ENCODE measurements at places on chromosomes 5 and 9. TPM values are rescaled to one million over a fixed set of nuclear protein-coding genes. Genes with fewer than 3 reads are reported as not detected.

Gene ZNF454
- total RNA-seq, result not detected

DNA sequence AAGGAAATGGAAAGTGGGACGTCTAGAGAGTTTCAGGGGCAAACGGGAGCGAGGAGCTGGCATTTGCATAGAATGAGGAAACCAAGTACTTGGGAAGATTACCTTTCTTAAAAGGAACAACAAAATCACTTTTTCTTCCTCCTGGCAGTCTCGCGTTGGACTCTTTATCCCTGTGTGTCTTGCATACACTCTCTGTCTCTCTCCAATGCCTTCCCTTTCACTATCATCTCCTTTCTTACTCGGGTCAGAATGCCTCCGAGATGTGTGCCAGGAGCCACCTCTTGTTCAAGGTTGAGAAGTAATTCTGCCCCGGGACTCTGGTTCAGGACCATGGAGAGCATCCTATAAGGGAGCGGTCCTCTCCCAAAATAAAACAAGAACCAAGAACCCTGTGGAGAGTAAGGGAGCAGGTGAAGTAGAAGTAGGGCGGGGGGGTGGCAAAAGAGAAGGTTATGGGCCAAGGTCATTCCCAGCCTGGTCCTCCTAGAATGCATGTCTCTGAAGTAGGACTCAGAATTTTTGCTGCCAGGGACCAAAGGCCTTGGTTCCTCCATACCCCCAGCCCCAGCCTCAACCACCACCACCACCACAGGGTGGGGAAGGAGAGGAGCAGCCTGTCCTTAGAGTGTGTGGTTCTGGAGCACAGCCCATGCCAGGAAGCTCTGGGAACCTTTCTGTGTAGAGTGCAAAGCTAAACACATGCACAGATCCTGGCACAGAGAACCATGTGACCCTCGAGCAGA, 72.1 kb upstream of the ARAP3 start:
- no peak overlapping the region for H3K4me3 ChIP-seq
- peak; percentile 3 for DNase-seq

DNA sequence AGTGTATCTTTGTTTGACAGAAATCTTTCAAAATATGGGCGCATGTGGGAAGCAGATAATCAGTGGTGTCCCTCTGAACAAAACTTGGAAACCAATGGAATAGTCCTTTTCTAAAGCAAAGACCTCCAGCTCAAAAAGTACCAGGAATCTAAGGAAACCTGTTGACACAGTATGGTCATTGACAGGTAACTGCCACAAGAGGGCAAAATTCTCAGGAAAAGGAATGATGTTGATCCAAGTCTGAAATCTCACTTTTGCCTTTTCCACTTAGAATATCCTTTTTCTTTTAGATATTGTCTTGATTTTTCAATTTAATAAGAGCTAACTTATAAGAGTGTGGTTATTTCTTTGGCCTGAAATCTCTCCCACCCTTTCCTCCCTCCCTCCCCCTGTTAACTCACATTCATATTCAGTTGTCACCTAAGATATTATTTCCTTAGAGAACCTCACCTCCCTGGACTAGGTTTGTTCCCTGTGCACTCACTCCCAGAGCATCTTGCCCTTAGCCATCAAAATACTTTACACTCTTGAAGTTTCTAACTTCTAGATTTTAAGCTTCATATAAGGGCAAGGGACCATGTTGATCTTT, 59.0 kb upstream of the BARX1 start:
- H3K27me3 ChIP-seq, result peaks cover 5% of the 10 kb centered on the region
- H3K27ac ChIP-seq, result no peak overlapping the region
- no peaks in the 10 kb centered on the region for H3K36me3 ChIP-seq
- no peak for DNase-seq

- no peaks in the 10 kb centered on the region for H3K4me1 ChIP-seq
- H3K27me3 ChIP-seq, result no peaks in the 10 kb centered on the region
- no peak overlapping the region for H3K27ac ChIP-seq
- no peaks in the 10 kb centered on the region for H3K36me3 ChIP-seq
These were observed 237.2 kb downstream of the TRPM3 start for GRCh38 chr9:70883963-70884793.

DNA sequence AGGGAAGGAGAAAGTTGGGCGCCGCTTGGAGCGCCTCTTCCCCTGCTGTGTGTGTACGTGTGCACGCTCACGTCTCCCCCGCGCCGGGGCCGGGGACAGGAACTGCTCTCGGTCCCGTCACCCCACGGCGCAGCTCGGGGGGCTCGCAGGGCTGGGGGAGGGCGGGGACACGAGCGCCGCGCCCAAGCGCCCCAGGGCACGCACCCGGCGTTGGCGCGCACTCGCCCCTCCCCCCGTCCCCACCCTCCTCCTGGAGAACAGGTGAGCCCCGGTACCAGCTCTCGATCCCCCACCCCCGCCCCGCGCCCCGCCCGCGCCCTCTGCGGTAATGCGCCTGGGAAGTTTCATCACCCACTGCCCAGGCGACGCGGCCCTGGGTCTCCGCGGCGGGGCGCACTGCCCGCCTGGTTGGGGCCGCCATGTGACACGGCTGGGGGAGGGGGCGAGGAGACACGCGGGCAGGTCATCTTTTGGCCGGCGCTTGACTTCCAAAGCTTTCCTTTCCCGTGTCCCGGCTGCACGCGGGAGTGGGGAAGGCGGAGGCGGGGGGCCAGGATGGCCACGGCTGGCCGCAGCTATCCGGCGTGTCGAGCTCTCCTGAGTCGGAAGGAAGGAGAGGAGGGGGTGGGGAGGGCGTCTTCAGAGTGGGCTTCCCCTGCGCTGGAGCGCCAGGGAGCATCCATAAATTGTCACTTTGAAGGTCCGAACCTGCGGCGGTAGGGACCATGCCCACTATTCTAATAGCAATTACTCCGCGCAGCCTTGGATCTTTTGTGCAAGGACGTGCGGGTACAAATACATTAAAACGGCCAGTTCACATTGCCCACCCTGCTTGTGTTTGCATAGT, 1.5 kb upstream of the STC2 start:
- H3K4me3 ChIP-seq, result peak overlapping the region; percentile 99
- H3K36me3 ChIP-seq, result peaks cover 20% of the 10 kb centered on the region
- H3K27me3 ChIP-seq, result peaks cover 5% of the 10 kb centered on the region
- peak overlapping the region; percentile 89 for H3K27ac ChIP-seq

- no peak overlapping the region for H3K4me3 ChIP-seq
- no peak overlapping the region for H3K27ac ChIP-seq
- no peak for DNase-seq
- peaks cover 18% of the 10 kb centered on the region for H3K4me1 ChIP-seq
- H3K36me3 ChIP-seq, result peaks cover 5% of the 10 kb centered on the region
These were observed 90.1 kb downstream of the LMNB1 start for GRCh38 chr5:126866851-126867636.

Gene PCDHA1
- not detected for total RNA-seq

Gene OCLN
- total RNA-seq, result 0.10 TPM

- H3K4me3 ChIP-seq, result no peak overlapping the region
- no peak for DNase-seq
- H3K27me3 ChIP-seq, result no peaks in the 10 kb centered on the region
- H3K27ac ChIP-seq, result no peak overlapping the region
- H3K4me1 ChIP-seq, result no peaks in the 10 kb centered on the region
- H3K36me3 ChIP-seq, result no peaks in the 10 kb centered on the region
These were observed 9.3 kb upstream of the TRPC7 start for GRCh38 chr5:136374638-136375037.

DNA sequence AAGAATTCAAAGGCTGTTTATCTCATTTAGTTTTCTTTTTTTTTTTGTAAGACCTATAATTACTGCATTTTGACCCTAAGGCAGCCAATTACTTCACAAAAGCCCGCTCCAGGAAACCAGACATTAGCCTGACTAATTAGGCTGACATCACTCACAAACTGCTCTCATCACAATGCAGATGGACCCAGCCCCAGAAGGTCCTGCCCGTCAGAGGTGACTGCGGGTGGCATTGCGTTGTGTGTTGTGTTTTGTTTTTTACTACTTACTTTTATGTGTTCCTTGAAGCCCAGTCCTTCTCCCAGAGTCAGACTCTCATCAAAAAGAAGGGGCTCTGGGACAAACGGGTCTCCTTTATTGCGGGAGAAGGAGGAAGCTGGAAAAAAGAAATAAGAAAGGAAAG, 172.2 kb downstream of the HSD17B3 start:
- no peak overlapping the region for H3K4me3 ChIP-seq
- DNase-seq, result no peak
- H3K4me1 ChIP-seq, result no peaks in the 10 kb centered on the region
- no peaks in the 10 kb centered on the region for H3K36me3 ChIP-seq
- H3K27me3 ChIP-seq, result peaks cover 15% of the 10 kb centered on the region

Gene FIBCD1
- total RNA-seq, result not detected

Gene ECM2
- total RNA-seq, result not detected

DNA sequence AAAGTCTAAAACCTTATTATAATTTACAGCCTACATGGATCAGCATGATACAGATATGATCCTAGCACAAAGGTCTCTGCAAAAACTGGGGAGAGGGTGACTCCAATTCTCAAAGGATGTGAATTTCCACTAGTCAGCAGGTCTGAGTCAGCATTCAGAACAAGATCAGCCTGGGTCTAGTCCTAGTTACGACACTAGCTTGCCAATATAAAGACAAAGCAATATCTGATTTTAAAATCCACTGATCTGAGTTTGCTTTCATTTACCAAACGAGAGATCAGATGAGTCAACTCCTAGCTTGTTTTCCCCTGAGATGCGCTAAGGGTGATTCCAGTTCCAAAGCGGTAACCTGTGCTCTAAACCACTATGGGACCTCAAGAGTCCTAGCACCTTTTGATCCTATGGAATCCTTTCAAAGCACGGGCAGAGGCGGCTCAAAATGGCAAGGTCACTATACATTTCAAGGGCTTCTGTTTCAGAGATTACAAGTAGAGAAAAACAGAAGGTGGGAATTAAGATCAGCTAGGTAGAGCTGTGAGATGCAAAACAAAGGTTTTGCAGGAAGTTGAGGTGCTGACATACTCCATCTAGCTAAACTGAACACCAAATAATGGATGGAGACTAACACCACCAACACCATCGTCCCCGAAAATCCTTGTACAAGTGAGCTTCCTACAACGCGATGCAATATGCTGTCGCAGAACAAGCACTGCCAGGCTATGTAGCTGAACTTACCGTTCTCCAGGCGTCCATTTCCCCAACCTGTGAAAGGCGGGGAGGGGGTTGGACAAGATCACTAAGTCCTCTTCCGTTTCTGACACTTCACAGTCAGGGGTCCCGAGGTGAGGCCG, 906 bp downstream of the SLC25A51 start:
- H3K4me1 ChIP-seq, result peaks cover 28% of the 10 kb centered on the region
- H3K27me3 ChIP-seq, result peaks cover 5% of the 10 kb centered on the region
- H3K4me3 ChIP-seq, result peak overlapping the region; percentile 90
- no peak for DNase-seq
- peak overlapping the region; percentile 84 for H3K27ac ChIP-seq

DNA sequence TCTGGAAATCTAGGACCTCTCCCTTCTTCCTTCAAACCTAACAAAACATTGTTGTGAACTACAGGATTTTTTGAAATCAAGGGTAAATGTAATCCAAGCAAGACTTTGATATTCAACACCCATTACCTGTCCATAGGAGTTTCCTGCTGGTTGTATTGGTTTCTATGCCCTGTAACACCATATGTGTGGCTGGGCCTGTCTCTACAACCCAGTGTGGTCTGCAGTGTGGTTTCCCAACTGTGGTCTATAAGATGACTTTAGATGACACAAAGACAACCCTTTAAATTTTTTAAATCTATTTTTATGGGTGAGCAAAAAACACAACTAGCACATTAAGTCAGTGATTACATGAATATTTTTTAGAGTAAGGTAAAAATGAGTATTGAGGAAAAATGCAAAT, 93.1 kb downstream of the SMIM15 start:
- H3K27me3 ChIP-seq, result no peaks in the 10 kb centered on the region
- no peak for DNase-seq
- H3K4me1 ChIP-seq, result peaks cover 4% of the 10 kb centered on the region
- H3K4me3 ChIP-seq, result no peak overlapping the region
